Activated T-cell treated with anti-CD3 and anti-CD28 coated beads, Interleukin-2, amount 50 U/mL, for 48 hours (primary cell): ENCODE measurements at places on chromosomes 11 and 22.

DNA sequence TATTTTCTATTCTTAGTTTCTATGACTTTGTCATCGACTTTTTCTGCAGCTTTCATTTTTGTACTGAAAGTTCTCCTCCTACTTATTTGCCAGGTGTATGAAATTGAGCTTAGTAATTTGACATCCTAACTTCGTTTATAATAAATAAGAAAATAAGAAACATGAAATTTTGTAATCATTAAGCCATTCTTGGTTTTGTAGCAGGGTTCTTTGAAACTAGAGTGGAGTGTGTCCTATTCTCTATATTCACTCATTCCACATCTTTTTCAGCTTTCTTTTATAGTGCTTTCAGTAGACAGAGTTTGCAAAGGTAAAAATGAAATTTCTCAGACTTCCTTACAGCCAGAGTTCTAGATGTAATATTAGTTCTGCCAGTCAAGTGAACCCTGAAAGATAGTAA lies 47.8 kb downstream of the FANCF start:
- DNase-seq = no peak

- DNase-seq = peak; percentile 73
Measured at GRCh38 chr11:72591785-72592502, 82.3 kb downstream of the PDE2A start.

GRCh38 chr11:134272381-134273316 lies 3.5 kb upstream of the GLB1L3 start:
- no peak for DNase-seq

GRCh38 chr11:16772141-16772512 lies 33.7 kb downstream of the C11orf58 start:
- no peak for DNase-seq

GRCh38 chr22:27971926-27972325 lies 52.9 kb upstream of the PITPNB start:
- DNase-seq = no peak

DNA sequence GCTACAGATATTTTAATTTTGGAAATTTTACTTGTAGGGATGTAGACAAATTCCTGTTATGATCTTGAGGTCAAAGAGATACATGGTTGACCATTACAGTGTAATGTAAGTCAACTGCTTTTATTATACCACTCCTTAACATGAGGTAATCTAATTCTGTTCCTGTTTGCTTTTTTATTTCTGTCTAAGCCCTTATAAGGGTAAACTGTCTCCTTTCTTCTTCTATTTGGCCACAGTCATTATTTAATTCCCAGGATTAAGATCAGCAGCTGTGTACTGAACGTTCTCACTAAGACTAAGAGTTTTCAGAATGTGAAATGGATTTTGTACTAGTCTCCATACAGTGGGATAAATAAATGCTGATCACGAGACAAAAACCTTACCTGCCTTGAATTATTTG lies 32.8 kb downstream of the C2CD3 start:
- DNase-seq = no peak

DNA sequence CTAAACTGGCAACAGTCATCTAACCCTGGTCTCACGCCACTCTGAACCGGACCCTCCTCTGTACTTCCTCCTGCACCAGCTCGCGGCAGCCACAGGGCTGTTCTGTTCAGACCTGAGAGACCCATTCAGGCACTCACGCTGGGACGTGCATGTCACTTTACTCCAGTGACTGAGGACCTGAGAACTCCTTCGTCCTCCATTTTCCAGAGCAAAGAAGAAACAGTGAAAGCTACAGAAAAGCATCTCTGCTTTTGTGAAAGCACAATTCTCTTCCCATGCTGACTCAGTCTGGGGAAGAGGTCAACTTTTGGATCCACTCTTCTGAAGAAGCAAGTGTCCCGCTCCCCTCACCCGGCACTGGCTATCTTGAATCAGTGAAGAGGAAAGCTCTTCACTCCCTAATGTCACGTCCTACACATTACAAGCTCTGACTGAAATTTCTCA lies 24.5 kb downstream of the PISD start:
- DNase-seq = no peak

DNA sequence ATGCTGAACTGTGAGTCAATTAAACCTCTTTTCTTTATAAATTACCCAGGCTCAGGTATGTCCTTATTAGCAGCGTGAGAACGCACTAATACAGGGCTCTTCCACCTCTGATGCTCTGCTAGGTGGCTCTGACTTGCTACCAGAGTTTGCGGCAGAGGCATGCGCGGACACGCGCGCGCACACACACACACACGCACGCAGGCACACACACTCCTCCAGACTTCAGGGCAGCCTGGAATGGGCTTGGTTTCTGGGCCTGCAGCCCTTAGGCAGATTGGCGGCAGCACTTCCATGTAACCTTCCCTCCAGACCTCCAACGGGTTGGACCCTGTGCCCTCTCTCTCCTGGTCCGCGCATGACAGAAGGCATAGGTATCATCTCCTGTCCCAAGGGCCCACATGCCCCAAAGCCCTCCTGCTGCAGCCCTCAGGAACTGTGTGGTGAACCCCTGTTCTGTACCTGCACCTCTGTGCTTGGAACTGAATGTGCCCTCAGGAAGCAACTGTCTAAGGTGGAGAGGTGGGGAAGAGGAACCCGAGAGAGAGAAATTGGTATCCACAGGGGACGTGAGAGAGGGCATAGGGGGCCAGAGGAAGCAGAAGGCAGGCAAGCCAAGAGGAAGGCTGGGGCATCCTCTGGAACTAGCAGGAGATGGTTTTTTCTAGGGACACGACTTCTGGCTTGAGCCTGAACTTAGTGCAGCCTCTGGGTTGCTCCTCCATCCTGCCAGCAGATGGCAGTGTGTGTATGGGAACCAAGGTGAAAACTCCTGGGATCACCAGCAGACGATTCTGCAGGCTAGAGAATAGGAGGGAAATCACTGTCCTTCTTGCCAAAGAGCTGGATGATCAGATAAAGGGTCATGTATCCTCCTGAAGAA lies 23.4 kb upstream of the RIC3 start:
- peak; percentile 54 for DNase-seq

GRCh38 chr22:42717197-42717928 lies 3.3 kb downstream of the A4GALT start:
- no peak for DNase-seq

DNA sequence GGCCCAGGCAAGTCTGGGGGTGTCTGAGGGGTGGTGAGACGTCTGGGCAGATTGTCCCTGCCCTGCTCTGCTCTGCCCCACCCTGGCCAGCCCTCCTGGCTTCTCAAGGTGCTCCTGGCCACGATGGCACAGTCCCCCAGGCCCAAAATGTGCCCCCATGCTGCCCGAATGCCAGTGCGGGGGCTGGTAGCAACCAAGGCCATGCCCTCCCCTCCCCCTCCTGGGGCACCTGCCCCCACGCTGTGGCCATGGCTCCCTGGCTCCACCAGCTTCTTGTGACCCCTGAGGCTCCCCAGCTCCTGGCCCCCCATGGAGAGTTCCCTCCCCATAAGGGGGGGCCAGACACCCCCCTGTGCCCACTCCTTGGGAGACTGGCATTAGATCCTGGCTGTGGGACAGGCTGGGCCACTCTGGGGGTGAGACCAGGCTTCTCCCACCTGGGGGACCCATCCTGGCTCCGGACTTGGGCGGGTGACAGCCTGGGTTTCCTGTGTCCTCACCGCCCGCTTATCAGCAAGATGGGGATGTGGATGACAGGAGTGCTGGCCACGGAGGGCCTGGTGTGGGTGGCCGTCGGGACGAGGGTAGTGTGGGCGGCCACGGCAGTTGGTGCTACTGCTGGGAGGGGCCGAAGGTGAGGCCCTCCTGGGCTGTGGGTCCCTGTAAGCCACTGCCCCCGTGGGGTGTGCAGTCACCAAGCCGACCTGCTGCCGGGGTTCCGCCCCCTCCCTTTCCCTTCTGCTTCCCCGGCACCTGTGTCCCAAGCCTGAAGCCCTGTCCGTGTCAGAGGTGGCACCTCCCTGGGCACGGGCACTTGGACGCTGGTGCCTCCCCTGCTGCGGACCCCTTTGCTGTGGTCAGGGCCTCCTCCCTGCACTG lies 15.9 kb upstream of the MUC6 start:
- DNase-seq = no peak

DNA sequence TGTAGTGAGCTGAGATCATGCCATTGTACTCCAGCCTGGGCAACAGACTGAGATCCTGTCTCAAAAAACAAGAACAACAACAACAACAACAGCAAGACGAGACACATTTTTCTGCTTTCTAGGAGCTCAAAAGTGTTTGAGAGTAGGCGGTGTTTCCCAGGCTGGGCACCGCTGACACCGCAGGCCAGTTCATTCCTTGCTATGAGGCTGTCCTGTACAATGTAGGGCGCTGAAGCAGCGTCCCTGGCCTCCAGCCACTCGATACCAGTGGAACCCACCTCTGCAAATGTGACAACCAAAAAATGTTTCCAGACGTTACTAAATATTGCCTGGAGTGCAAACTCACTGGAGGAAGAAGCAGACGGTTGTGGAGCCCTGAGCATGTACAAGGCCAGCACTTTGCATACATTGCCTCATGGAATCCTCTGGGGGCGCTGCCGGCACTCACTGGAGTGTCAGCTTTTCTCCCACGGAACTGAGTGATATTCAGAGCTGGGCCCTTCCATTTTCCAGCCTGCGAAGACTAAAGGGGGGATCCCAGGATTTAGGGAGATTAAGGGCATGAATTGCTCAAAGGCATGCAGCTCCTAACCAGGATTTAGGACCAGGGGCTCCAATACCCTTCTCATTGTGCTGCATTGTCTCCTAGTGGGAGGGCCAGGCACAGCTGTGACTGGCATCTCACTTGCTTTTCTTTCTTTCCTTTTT lies 5.8 kb upstream of the MIEF1 start:
- peak; percentile 79 for DNase-seq

- DNase-seq = no peak
Measured at GRCh38 chr11:112967082-112967481, 5.9 kb downstream of the NCAM1 start.

DNA sequence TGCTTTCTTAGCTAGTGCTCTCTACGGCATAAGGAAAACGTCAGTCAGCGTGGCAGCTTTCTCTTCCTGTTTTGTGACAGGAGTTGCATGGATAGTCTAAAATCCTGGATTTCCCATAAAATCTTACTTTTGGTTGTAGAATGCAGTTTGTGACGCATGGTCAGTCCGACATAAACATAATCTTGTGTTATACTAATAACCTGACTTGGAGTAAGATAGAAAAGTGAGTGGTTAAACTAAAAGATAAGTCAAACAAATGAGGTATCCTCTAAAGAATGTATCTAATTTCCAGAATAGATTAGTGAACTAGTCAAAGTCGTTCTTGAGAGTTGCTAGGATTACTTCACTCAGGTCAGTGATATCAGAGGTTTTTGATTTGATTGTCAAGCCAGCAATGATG lies 157.6 kb downstream of the PGR start:
- no peak for DNase-seq

- no peak for DNase-seq
Measured at GRCh38 chr11:89275966-89276365, 98.3 kb downstream of the TYR start.

DNA sequence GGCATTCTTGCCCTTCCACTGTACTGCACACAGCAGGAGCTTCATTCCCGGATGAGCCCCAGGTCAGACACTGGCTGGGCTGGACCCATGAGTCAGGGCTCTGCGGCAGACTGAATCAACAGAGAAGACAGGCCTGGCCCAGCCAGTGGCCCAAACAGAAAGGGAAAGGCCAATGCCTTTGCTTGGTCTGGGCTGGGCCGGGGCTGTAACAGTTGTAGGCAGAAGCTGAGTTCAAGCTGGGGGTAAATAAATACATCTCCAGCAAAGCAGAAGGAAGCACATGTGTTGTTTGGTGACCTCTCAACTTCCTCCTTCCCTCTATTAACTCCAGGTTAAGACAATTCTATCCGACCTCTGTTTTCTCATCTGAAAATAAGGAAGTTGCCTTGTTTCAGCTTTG lies 1.8 kb upstream of the SMIM35 start:
- no peak for DNase-seq

DNA sequence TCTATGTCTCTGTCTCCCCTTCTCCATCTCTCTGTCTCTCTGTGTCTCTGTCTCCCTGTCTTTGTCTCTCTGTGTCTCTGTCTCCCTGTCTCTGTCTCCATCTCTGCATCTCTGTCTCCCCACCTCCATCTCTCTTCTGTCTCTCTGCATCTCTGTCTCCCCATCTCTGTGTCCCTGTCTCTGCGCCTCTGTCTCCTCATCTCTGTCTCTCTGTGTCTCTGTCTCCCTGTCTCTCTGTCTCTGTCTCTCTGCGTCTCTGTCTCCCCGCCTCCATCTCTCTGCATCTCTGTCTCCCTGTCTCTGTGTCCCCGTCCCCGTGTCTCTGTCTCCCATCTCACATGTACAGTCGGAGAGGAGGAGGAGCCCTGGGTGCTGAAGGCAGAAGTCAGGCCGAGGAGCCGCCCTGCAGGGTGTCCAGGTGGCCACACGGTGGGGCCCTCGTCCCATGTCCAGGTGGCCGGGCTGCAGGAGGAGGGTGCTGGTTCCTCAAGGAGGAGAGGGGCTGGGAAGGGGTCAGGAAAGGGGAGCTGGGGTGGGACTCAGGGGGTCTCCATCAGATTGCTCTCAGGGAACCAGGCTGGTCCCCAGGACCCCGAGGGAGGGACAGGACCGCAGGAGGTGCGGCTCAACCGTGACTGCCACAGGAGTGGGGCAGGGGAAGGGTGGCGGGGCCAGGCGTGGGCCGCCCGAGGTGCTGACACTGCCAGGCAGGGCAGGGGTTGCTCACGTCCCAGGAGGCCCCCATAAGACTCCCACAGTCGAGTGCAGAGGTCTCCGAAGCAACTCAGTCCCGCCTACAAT lies 25.6 kb upstream of the TH start:
- DNase-seq = peak; percentile 86

- DNase-seq = no peak
Measured at GRCh38 chr22:49715450-49715849, 112.2 kb downstream of the BRD1 start.

GRCh38 chr11:66720223-66720898 lies 8.7 kb downstream of the SPTBN2 start:
- DNase-seq = peak; percentile 58

GRCh38 chr11:9076661-9077060 lies 14.7 kb downstream of the SCUBE2 start:
- DNase-seq = no peak

GRCh38 chr22:40426594-40427333 lies 56.4 kb downstream of the SGSM3 start:
- DNase-seq = no peak

DNA sequence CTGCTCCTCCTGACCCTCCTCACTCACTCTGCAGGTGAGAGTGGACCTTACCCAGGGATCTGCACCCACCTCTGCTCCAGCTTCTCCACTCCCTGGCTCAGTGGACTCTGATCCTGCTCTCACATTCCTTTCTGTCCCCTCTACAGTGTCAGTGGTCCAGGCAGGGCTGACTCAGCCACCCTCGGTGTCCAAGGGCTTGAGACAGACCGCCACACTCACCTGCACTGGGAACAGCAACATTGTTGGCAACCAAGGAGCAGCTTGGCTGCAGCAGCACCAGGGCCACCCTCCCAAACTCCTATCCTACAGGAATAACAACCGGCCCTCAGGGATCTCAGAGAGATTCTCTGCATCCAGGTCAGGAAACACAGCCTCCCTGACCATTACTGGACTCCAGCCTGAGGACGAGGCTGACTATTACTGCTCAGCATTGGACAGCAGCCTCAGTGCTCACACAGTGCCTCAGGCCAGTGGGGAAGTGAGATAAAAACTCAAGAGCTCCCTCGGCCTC lies 29.7 kb upstream of the VPREB1 start:
- no peak for DNase-seq
